Activated CD8-positive, alpha-beta memory T cell treated with anti-CD3 and anti-CD28 coated beads for 4 hours (primary cell): ENCODE measurements at places on chromosomes 3 and 15.
A peak's percentile ranks its signal among the peaks of the same experiment; 100 is the strongest.

- no peak for DNase-seq
These were observed 97.2 kb downstream of the CLDN1 start for GRCh38 chr3:190224863-190225692.

DNA sequence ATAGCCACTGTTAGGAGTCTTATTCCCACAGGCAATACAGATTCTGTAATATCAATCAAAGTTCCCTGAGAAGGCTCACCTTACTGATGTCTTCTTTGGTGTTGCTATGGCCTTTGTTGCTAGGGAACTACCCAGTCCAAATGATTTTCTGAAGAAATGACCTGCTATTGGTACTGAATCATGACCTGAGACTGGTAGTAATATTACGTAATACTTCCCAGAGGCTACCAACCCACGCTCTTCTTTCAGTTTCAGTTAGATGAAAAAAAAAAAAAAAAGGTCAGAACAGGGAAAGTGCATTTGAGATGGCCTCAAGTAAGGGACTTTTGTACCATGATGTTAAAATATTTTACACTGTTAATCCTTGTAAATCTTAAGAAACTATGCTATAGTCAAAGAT is 1092.5 kb upstream of the EPHA6 start:
- DNase-seq: no peak

GRCh38 chr3:154210986-154211385 is 89.8 kb downstream of the ARHGEF26 start:
- DNase-seq: no peak

GRCh38 chr15:86165265-86166211 is 85.9 kb downstream of the AGBL1 start:
- no peak for DNase-seq

GRCh38 chr3:169286992-169287391 is 376.5 kb downstream of the MECOM start:
- no peak for DNase-seq

DNA sequence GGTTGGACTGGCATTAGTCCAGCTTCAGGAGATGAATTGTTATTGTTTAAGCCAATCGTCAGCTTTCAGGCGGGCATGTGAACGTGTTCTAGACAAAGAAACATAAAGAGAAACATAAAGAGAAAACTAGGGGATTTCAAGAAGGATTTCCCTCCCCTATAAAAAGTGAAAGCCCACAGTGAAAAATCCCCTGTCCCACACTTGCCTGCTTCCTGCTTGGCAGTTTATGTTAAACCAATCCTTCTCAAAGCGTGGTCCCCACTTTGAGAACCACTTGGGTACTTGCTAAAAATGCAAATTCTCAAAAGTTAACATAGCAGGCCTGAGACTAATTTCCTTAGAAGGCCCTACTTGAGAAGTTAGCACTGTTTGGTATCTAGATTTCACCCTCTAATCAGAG is 293.0 kb upstream of the SOX14 start:
- no peak for DNase-seq

- no peak for DNase-seq
These were observed 88.9 kb downstream of the TBC1D2B start for GRCh38 chr15:77988347-77989295.

- DNase-seq: peak; percentile 44
These were observed at the start of gene PLSCR2 for GRCh38 chr3:146469150-146470017. Gene PLSCR2 (minus strand): TSS chr3:146469561. CDS start chr3:146459904, 9,657 bp downstream.

DNA sequence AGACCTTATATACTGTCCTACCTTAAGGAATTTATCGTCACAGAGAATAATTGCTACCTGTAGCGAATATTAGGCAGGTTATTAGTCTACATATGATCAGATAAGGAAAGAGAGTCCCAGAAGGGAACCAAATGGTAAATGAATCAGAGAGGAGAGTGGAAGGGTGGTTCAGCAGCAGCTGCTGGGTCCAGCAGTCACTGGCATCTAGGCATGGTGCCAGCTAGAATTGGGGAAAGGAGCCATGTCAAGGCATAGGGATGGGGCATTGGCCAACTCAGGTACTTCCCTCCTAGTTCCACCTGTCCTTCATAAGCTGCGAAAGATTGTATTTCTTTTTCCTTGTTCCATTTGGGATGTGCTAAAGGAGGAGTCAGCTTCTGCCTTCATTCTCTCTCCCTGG is 23.4 kb downstream of the HACD3 start:
- no peak for DNase-seq

GRCh38 chr15:59873644-59874272 is 130.4 kb upstream of the FOXB1 start:
- no peak for DNase-seq

DNA sequence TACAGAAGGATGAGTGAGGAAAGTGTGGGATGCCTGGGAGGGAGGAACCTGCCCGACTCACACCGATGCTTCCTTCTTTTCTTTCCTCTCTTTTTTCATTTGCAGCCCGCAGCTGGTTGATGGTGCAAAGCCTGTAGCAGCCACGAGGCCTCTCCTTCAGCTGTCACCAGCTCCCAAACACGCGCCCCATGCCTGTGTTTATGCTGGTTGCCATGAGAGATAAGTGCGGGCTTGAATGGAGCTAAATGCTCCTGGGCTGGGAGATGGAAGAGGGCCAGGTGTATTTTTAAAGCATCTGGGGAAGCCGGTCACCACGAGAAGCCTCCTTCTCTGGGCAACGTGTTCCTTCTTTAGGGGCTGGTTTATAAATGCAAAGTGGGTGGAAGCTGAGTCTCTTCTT is 9.3 kb downstream of the COLQ start:
- DNase-seq: no peak

- no peak for DNase-seq
These were observed 42.1 kb downstream of the PRTG start for GRCh38 chr15:55700876-55701275.

GRCh38 chr3:187967993-187968392 is 186.0 kb upstream of the LPP start:
- no peak for DNase-seq

DNA sequence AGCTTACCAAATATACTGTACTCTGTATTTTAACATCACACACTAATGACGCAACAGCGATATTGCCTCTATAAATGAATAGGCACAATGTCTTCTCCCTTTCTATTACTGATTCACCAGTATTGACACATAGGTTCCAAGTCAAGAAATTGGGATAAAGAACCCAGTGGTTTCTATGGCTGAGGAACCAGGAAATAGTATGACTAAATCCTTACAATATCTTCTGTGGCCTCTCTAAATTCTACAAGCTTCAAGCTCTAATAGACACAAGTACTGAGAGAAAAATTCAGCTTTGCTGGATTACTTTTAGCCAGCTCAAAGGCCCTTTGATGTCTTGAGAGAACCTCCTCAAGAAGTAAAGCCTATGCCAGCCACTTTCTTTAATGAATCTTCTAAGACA is 162.5 kb downstream of the DPH6 start:
- DNase-seq: no peak

DNA sequence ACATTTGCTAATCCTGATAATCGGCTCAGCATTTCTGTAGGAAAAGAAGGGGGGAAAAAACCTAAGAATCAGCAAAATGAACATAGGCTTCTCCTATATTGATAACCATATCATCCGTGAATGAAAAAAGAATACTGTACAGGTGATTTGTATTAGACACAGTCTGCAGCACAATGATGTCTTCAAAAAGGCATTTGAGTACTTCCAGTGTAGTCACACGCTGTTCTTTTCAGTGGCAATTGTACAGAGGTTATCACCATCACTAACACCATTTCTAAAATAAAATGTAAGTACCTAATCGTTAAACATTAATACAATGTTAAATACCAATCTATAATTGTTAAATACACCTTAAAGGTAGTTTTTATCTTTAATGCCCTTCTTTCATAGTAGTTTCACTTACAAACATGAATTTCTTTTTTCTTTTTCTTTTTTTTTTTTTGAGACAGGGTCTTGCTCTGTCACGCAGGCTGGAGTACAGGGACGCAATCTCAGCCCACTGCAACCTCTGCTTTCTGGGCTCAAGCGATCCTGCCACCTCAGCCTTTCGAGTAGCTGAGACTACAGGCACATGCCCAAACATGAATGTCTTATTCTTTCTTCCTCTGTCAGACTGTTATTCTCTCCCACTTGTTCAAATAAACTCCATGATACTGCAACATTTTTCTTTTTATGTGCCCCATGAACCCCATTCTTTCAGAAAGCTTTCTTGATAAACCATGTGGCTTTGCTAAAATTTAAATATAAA is 18.4 kb downstream of the GOLGB1 start:
- DNase-seq: no peak

GRCh38 chr3:102398176-102398575 is 36.6 kb upstream of the ZPLD1 start:
- no peak for DNase-seq

DNA sequence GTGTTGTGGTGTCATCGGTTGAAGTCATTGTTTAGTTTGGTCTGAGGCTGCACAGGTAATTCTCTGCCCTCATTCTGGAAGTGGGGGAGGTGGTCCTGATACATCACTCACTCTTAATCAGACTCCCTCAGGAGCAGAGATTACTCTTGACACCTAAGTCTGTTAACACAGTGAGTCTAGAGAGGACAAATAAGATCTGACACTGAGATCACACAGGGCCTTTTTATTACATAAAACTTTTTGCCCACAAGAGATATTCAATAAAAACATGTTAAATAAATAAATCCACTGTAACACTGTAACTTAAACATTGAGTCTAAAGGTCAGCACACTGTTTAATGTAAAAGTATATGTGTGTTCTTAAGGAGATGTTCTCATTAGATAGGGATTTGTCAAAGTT is 57.1 kb upstream of the MBNL1 start:
- no peak for DNase-seq

DNA sequence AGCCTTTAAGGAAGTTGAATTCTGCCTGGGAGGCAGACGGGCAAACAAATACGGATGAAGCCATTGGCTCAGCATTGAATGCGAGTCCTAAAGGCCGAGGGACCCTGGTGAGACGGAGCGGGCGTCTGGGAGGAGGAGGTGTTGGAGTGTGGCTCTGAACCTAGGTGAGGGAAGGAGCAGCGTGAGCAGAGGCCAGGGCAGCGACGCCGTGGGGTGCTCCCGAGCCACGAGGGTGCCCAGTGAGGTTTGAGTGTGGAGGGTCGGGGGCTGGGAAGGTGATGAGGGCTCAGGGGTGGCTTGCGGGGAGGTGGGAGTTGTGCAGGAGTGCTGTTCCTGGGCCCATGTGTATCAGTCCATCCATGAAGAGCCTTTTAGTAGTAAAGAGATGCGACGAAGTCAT is 17.0 kb downstream of the CORO2B start:
- DNase-seq: no peak

DNA sequence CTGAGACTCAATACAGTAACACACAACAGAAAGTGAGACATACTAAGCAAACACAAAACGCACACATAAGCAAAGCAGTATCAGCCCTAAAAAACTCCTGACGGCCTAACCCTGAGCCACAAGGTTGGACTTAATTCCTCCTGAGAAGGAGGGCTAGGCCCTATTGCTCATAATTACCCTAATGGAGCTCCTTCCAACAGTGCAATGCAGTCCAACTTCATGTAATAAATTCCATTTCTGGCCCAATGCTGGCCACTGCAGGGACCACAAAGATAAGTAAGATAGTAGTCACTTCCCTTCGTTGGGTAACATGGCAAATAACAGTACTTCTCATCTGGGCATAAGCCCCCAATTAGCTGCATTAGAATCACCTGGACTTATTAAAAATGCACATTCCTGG is 4.2 kb downstream of the VPS39 start:
- no peak for DNase-seq

DNA sequence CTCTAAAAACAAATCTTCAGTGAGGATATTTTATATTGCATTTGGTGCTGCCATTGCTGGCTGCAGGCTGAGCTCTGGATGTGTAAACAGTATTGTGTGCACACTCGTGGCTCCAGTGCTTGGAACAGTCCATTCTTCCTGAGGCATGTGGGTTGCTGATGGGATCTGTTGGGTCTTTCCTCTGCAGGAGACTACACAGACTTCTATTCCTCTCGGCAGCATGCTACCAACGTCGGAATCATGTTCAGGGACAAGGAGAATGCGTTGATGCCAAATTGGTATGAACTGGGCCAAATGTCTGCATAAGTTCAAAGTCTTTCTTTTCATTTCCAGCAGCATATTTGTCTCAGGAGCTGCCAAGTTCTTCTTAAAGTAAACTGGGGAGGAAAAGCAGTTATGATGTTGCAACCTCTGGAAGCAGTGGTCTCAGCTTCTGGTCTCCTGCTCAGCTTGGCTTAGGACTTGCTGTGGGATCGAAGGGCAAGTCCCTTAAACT is 9.3 kb downstream of the FAH start:
- no peak for DNase-seq

GRCh38 chr3:127151992-127152650 is 40.8 kb upstream of the PRR23E start:
- no peak for DNase-seq

DNA sequence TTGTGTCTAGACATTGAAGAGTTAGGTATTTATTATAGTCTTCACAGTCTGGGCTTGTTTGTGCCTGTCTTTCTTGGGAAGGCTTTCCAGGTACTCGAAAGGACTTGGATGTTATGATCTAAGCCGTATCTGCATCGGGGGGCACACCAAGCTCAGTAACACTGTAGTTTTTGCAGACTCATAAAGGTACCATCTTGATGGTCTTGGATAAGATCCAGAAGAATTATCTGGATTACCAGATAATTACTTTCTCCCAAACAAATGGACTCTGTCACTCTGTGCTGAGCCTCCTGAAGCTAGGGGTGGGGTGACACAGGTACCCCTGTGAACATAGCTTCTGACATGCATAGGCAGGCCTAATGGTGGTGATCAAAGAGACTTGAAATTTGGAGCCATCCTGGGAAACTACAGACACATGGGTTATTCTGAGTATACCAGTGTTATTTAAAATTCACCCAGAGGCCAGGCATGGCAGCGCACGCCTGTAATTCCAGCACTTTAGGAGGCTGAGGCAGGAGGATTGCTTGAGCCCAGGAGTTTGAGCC is 238.6 kb upstream of the TPM1 start:
- DNase-seq: no peak

DNA sequence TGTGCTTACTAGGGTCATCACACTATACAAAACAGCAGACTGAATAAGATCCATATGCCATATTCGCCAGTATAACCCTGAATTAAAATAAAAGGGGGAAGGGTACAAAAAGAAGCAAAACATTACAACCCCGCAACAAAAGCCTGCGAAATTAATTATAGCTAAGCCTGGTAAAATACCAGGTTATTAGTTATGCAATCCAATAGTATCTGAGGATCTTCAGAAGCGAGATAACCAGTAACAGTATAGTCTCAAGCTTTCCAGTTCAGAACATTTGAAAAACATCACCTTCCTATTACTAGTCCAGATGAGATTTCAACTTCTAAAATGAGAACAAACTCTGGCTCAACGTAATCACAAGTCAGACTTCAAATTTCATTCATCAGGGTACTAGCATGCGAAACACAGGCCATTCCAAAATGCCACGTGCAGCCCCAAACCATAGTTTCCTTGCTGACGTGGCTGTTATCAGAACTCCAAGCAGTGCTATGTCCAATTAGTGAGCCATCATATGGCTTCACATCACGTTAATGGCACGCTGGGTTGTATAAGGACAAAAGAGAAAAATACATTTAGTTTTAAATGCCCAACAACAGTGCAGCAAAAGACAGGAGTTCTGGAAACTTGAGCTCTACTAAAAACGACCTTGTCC is 1.1 kb downstream of the SSR3 start:
- no peak for DNase-seq

GRCh38 chr3:183357564-183358079 is 70.8 kb downstream of the MCF2L2 start:
- no peak for DNase-seq
